ENCODE measurements at places on chromosomes 7 and 10. TPM values are rescaled to one million over a fixed set of nuclear protein-coding genes. Genes with fewer than 3 reads are reported as not detected.

DNA sequence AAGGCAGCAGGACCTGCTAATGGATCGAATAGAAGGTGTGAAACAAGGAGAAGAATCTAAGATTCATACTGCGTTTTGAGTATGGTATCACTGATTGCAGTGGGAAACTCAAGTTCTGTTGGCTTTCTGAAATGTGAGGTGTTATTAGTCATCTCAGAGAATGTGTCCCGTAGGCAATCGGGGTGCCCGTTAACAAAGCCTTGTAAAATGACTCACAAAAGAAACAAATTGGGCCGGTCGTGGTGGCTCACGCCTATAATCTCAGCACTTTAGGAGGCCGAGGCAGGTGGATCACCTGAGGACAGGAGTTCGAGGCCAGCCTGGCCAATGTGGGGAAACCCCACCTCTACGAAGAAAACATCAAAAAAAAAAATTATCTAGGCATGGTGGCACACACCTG is 118.2 kb upstream of the C7orf33 start:
- no peak for DNase-seq

GRCh38 chr10:71814922-71815411 is 36.1 kb downstream of the PSAP start:
- no peak for DNase-seq

DNA sequence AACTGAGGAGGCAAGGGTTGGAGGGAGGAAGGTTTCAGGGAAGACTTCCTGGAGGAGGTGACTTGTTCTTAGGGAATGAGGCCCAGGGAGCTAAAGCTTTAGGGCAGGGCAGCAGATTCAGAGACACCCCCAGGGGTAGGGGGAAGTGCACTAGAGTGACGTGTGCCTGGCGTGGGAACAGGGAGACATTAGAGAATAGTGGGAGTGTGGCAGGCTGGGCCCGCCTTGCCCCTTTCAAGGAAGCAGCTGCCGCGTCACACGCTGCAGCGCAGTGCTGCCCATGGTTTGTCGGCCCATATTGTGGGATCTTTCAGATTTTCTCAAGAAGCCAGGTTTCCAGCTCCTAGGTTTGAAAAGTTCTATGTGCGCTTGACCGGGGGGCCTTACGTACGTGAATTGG is 139.4 kb downstream of the LHPP start:
- no peak for DNase-seq

Gene IL6
- 1.6 TPM for polyA plus RNA-seq

DNA sequence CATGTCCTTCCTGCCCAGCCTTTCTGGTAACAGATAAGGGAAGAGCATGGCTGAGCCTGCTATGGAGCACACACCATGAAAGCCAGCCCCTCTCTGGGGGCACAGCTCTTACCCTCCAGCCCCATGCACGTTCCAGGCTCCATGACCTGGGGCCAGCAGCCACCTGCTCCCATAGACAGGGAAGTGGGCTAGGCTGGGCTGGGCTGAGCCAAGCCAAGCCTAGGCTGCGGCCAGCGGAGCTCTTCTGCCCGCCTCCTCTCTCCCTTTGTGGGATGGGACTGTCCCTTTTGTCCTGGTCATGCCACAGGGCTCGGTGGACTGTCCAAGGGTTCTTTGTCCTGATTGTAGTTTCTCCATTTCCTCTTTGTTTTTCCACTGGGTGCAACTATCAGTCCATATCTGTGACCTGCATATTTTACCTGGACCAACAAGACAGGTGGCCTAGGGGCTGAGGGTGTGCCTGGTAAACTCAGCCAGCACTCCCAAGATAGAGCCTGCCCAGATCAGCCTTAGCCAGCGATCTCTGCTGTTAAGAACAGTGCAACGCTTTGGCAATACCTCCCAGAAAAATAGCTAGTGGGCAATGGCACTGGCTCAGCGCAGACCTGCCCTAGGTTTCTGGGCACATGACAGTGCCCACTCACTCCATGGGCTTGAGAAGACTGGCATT is 97.2 kb upstream of the BTBD16 start:
- no peak for DNase-seq

- no peak for DNase-seq
Measured at GRCh38 chr7:19224951-19225350, 79.7 kb upstream of the FERD3L start.

GRCh38 chr7:101945034-101945758 is 127.8 kb downstream of the CUX1 start:
- no peak for DNase-seq
